ENCODE measurements at places on chromosomes 2 and 18.

GRCh38 chr2:7999683-8000476 lies 682.0 kb upstream of the ID2 start:
- DNase-seq, result no peak

DNA sequence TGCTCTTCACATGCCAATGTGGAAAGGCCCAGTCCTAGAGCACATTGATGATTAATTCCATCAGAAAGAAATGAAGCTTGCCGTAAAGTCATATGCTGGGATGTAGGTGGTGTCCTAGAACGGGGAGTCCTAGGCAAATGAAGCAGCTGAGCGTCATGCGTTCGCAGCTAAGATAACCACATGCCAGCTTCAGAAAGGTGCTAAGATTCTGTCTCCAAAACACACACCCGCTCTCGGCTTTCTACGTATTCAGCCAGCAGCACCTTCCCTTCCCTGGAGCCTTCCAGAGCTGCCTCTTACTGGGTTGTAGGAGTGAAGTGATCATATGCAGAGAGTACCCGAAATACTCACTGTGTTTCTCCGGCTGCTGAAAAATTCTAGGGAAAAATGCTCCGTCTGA lies 421.6 kb upstream of the ID2 start:
- no peak for DNase-seq

- DNase-seq, result no peak
These were observed 98.8 kb downstream of the CTAGE1 start for GRCh38 chr18:22318745-22319407.

DNA sequence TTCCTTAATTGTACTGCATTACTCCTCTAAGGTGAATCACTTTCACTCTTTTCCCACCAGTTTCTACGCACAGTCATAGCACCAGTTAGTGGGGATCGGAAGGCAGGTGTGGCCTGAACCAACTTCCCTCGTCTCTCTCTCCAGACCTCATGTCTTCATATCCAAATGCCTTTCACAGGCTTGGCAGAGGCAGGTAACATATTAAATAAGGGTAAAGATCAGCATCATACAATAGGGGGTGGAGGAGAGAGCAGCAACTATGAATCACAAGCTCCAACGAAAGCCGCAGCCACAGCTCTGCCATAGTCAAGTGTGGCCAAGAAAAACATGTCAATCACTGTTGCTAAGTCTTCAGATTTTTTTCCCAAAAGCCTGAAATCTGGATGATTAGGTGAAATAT lies 40.3 kb downstream of the AP1S3 start:
- DNase-seq, result no peak

DNA sequence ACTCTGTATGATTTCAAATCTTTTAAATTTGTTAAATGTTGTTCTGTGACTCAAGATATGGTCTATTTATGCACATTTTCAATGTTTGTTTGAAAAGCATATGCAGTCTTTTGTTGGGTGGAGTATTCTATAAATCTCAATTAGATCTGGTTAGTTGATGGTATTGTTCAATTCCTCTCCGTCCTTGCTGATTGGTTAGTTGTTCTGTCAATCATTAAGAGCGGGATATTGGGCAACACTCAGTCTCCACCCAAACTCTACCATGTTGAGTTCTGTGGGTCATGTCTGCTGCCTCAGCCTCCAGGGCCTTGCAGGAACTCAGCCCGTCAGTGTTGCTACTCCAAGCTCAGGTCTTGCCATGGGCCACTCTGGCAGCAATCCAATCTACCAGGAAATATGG lies 118.9 kb downstream of the VWA3B start:
- DNase-seq, result no peak

DNA sequence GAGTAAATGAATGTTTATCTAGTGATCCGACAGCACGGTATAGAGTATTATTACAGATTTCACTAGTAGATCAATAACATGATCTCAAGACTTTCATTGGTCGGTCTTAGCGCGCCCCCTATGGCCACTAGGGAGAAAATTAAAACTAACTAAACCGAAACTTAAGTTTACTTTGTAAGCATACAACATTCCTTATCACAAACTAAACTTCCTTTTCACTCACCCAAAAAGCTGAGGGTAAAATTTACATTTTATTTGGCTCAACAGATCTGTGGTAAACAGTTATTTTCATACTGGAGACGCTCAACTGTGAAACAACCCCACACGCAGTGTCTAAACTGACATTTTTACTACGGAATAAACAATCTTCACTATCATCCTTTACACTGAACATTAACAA lies 215.6 kb upstream of the MAP2 start:
- DNase-seq, result no peak

GRCh38 chr2:128789221-128789620 lies 470.6 kb upstream of the HS6ST1 start:
- DNase-seq, result no peak

DNA sequence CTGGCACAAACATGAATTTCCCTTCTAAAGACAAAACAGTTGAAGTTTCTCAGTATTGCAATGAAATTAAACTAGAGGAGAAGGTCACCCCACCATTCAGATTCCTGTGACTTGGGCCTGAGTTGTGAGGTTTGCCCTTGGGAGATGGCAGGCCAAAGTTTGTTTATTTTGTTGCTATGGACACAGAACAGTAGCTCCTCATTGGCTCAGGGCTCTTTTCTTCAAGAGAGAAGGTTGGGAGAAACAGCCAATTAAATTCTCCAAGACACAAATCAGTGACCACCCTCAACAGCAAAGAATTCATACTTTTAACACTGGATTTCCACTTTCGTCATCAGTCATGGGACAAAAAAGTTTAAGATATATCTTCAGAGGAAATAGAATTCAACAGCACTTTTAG lies at the start of gene FLACC1:
TSS of gene FLACC1 (minus strand) at position 125 of the 400 bp plus-strand sequence. CDS start 5,941 bp downstream, outside the sequence.
- no peak for DNase-seq

- no peak for DNase-seq
These were observed 617.5 kb upstream of the SOX11 start for GRCh38 chr2:5074733-5075132.

DNA sequence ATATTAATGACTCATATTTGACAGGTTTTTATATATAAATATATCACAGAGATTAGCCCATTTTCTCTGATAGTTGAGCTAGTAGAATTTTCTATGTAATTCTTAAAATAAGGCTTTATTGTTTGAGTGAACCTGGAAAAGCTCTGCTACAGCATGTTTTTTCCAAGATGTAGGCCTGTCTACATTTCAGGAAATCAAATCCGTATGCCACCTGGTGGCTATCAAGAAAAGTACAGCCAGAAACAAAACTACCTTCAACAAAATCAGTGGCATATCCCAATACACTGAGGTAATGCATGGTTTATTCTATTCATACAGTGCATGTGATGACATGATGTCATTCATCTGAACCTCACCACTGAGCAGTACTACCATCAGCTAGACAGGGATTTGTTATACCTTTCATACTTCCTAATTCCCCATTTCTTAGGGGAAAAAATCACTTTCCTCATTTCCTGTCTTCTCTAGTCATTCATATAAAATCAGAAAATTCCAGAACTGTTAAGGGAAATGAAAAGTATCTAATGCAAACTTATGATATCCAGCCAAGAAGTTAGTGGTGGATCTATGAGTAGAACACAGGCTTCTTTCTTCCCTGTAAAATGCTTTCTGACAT lies 310.4 kb upstream of the SYT4 start:
- DNase-seq, result no peak

GRCh38 chr2:163658556-163658955 lies 77.3 kb downstream of the FIGN start:
- no peak for DNase-seq

GRCh38 chr2:29014331-29014730 lies 33.2 kb downstream of the TOGARAM2 start:
- DNase-seq, result no peak

GRCh38 chr18:31040686-31041270 lies 1.8 kb downstream of the DSC3 start:
- DNase-seq, result no peak

DNA sequence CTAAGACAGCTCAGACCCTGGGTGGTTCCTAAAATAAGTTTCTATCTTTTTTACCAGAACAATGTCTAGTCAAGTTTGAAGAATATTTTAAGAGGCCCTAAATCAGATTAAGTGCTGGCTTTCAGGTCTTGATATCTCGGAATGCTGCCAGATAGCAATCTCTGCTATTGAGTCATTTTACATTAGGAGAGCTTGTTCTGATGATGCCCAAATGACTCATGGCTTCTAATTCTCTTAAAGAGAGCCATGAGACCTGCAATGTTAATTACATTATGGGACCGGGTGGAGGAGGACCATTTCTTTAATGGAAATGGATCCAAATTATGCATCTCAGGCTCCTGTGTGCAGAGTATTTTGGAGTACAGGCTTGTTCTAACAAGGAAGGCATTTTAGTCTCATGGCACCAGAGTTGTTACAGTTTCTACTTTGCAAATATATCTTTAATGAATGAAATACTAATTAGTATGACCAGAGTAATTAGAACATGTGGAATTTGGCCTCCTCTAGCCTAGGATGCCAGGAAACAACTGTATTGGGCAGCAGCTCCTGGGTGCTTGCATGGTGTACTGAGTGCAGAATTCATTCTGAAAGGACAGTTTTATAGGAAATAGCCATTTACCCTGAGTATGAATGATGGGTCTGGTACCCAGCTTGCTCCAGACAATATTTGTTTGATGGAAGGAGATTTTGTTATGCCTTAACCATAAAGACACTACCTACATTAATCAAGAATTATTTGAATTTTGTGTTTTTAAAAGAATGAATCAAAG lies 94.0 kb upstream of the SULT1C3 start:
- no peak for DNase-seq

- DNase-seq, result no peak
These were observed 28.9 kb downstream of the NYAP2 start for GRCh38 chr2:225428360-225428759.

GRCh38 chr18:35494251-35495220 lies 3.2 kb downstream of the INO80C start:
- no peak for DNase-seq

- DNase-seq, result no peak
These were observed 47.6 kb downstream of the LONRF2 start for GRCh38 chr2:100274566-100275199.

GRCh38 chr2:113675875-113676274 lies 48.8 kb downstream of the RABL2A start:
- DNase-seq, result no peak

- DNase-seq, result no peak
These were observed 32.1 kb downstream of the TRAK2 start for GRCh38 chr2:201419057-201419635.

DNA sequence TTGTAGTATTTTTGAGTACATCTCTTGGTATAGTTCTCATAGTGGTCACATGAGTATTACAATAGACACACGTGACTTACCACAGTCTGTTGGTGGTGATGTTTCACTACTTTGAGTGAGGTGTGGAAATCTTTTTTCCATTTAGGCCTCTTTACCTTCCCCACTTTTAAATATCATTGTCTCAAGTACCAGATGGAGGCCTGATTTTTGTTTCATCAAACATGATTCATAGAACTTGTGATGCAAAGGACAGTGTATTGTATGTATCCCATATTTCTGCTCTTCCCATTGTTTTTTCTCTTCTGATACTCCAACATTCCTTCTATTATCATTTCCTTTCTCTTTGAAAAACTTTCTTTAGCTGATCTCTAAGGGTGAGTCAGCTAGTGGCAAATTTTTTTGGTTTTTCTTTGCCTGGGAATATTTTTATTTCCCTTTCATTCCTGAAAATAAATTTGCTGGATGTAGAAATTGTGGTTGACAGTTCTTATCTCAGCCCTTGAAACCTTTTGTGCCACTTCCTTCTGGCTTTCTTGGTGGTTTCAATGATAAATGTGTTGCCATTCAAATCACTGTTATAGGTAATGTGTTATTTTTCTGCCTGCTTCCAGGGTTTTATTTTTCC lies 32.8 kb downstream of the RFX8 start:
- no peak for DNase-seq

DNA sequence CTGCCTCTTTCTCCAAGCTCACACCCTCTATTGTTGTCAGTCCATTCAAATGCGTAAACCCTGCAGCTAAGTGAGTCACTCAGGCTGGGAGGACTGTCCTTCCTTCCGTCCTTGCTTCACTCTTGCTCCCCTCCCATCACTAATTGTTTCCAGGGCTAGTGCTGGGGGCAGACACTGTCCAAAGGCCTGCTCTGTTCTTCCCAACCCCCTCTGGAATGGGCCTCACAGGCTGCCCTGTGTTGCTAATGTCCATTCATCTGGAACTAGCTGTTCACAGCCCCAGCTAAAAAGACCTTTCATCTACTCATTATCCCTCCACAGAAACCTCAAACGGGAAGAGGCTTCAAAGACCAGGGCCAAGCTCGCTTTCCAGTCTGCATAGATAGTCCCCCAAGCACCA lies 31.9 kb upstream of the NRP2 start:
- DNase-seq, result no peak

- no peak for DNase-seq
These were observed 137.7 kb upstream of the PKDCC start for GRCh38 chr2:41910126-41910525.

Data from stimulated activated CD8-positive, alpha-beta memory T cell treated with anti-CD3 and anti-CD28 coated beads, Interleukin-4, amount 100 ng/mL, for 1 hour (primary cell).